ENCODE measurements at places on chromosomes 11 and 22.

GRCh38 chr11:47208628-47209027 is 6.1 kb upstream of the DDB2 start:
- DNase-seq = no peak

DNA sequence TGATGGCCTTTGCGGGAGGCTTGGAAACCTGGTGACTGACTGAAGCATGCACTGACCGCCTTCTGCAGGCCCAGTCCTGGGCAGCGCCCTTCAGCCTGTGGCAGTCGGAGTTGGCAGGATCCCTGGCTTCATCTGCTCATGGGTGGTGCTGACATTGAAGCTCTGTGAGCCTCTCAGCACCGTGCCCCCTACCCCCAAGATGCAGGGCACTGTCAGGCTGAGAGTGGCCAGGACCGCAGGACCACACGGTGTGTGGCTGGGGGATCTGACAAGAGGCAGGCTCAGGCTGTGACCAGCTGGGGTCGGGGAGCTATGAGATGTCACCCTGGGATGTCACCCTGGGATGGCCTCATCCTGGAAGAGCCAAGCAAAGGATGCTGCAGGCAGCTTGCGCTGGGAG is 32.7 kb downstream of the TBC1D22A start:
- DNase-seq = no peak

GRCh38 chr11:7536100-7536499 is 22.3 kb downstream of the PPFIBP2 start:
- no peak for DNase-seq

DNA sequence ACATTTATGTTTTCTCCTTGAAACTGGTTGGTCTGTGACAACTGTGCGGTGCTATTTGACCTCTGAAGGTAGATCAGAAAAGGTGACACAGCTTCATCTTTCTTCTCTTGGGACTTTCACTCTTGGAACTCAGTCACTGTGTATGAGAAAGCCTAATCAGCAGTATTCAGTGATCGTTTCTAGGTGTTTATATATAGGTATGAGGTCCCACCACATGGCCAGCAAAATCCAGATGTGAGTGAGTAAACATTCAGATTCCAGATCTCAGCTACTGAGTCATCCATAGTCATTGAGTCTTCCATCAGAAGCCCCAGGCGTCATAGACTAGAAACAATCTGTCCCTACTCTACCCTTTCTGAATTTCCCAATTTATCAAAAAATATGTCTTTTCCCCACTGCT is 117.3 kb upstream of the CTSC start:
- no peak for DNase-seq

DNA sequence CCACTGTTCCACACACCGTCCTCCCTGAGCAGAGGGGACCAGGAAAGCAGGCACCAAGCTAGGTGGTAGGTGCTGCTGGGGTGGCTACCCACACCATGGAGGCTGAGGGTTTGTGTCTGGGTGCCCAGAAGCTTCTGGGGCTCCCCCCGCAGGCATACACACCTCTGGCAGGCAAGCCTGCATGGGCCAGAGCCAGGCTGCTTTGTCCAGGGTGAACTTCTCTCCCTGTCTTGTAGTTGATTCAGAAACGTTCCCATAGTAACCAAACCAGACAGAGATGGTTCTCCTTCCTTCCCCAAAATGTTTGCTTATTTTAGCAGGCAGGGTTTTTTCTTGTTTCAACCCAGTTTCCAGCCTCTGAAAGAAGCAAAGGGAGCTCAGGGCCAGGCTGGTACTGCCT is 40.9 kb upstream of the SUSD2 start:
- no peak for DNase-seq

GRCh38 chr11:111798279-111798678 is 32.1 kb upstream of the PPP2R1B start:
- DNase-seq = no peak

DNA sequence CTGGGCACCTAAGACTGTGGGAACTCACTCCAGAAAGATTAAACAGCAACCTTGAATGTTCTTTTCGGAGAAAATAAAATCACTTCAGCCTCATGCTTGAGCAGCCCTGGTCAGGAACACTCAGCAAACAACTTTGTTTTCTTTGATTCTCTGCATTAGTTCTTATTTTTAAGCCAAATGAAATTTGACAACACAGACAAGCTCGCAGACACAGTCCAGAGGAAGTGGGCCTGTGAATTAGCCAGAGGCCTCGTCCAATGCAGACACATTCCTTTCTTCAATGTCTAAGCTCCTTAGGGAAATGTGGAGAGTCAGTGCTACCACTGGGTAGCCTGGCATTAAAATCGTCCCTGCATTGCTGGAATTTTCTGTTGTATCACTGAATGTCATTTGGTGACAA is 62.9 kb upstream of the CSNK2A3 start:
- no peak for DNase-seq

- no peak for DNase-seq
These were observed 51.0 kb upstream of the PICALM start for GRCh38 chr11:86119906-86120305.

- DNase-seq = no peak
These were observed 40.7 kb upstream of the TIMP3 start for GRCh38 chr22:32760815-32761214.

GRCh38 chr11:62443390-62444235 is 24.8 kb downstream of the SCGB1A1 start:
- DNase-seq = no peak

GRCh38 chr11:93493252-93493897 is 49.8 kb downstream of the SMCO4 start:
- no peak for DNase-seq

GRCh38 chr11:24496736-24497725 is at the start of gene LUZP2:
Gene LUZP2 (plus strand): TSS chr11:24497053.
- DNase-seq = no peak

- no peak for DNase-seq
These were observed 680.9 kb upstream of the ANO5 start for GRCh38 chr11:21511835-21512440.

DNA sequence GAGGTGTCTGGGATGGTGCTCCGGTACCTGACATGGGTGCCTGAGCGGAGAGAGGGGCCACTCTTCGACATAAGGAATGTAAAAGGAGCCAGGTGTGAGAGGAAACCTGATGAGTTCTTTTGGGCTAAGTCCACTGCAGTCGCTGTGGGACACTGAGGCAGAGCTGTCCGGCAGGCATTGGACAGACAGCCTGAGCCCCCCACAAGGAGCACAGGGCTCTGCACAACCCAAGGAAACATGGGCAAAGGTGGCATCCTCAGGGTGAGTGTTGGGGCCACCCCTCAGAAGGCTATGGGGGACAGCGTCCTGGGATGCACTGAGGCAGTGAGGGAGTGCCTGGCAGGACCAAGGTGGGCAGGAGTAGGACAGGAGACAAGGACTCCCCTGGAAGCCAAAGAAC is 57.7 kb upstream of the EMID1 start:
- DNase-seq = no peak

DNA sequence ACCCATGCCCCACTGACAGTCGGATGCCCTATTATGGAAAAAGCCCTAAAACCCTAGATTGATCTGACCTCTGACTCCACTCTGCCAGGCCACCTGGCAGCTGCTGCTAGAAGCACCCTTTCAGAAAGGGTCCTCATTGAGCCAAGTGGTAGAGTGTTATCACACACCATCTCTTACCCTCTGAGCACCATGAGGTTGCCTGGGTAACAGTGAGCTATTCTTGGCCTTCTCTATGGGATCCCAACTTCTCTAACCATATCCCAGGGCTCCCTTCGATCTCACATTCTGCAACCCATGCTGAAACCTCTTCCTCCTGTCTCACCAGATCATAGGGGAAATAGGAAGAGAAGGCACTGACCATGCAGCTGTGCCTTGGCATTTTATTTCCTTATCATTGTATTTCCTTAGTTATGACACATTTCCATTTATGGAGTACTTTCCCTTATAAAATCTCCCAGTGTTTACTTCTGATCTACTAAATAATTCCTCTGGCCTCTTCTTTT is 52.7 kb downstream of the MPPED2 start:
- no peak for DNase-seq

DNA sequence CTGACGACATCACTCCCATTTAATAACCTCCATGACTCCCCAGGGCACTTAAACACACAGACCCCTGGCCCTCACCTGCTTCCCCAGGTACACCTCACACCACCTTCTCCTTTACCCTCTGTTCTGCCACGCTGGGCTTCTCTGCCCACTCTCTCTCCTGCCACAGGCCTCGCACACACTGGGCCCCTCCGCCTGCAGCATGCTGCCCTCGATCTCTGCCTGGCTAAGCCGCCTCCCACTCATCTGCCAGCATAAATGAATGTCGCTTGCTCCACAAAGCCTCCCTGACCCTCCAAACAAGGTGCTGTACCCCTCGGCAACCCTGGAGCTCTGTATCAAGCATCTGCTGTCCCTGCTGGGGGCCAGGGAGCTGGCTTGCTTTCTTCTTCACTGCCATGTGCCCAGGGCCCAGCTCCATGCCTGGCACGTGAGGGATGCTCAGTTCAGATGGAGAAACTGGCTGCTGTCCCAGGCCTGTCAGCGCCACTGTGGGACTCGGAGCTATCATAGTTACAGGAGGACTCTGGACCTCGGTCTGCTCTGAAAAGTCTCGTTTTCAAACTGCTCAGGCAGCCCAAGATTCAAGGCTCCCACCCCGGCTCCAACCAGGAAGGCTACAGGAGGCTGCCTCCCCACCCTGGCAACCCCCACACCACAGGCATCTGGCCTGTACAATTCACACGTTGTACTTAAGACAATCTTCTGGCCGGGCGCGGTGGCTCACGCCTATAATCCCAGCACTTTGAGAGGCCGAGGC is 11.9 kb downstream of the TTLL1 start:
- DNase-seq = no peak

- no peak for DNase-seq
These were observed 183.9 kb downstream of the CEP164 start for GRCh38 chr11:117511483-117511930.

GRCh38 chr22:39645532-39645931 is 75.0 kb downstream of the CACNA1I start:
- no peak for DNase-seq

GRCh38 chr11:863910-864827 is 21.5 kb downstream of the TSPAN4 start:
- DNase-seq = no peak

DNA sequence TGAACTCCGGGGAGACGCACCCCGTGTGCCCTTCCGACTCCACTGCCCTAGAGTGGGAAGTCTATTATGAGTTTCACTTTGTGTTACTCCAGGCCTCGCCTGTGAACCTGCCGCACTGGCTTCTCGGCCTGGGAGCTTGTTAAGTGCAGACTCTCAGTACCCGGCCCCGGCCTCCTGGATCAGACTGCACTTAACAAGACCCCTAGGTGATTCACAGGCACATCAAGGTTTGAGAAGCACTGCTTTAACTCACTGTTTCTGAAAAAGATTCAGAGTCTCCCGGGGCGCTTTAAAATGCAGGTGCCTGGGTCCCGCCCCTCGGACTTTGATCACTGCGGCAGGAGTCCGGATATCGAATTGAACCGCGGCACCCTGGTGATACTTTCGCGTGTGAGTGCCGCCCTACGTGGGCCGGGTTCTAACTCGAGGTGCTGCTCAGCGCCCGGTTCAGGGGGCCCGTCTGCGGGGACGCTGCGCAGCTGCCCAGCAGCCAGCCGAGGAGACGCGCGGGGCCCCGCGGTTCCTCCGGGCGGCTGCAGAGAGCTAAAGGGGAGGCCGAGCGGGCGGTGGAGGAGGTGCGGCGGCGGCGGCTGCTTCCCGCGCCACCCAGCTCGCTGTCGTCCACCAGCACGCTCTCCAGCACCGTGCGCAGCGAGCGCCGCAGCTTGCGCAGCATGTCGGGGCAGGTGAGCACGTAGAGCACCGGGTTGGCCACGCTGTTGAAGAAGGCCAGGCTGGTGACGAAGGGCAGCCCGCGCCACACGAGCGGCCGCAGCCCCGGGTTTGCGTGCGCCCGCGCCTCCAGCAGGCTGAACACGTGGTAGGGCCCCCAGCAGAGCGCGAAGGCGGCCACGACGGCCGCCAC is 3.4 kb downstream of the PTGDR2 start:
- no peak for DNase-seq

DNA sequence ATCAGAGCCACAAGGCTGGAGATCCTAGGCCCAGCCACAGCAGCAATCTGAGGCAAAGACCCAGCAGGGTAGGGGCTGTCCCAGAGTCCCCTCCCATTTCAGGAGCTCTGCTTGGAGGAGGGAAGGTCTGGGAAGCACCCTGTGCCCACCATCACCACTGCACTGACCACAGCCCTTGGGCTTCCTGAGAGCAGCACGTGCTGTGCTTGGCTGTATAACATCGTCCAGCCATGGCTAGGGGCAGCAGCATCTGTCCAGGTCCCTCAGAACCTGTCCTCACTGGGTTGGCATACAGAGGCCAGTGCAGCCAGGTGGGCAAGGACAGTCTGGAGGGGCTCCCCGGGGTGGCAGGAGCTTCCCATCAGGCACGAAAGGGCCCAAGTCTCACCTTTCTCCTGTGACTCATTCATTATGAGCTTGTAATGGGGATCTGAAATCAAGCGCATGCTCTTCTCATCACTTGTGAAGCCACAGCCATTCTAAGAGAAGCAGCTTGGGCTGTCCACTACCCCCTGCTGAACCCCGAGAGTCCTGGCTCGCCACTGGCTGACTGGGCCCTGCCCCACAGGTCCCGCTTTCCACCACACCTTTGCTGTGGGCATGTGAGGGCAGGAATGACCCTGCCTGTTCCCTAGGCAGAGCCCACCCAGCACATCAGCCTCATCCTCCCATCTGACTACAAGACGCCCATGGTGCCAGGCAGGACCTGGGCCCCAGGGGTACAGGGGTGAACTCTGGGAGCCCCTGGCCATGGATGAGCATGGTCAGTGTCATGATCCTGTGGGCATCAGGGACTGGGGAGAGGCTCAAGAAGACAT is 83.3 kb downstream of the MED15 start:
- DNase-seq = no peak

DNA sequence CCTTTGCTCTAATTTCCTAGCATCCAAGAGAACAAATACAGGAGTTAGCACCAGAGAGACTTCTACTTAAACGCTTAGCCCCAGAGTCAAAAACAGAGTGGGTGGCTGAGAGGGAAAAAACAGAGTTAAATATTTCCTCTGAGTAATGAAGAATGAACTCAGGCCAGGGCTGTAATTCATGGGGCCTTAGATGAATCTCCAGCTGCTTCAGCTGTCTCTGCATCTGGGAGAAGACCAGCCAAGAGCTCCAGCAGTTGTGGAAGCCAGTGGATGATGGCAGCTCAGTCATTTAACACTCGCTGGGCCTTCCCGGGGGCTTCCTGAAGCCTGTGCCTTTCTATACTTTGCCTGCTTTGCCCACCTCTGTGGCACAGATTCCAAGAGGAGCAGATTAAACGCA is 5.7 kb upstream of the ADAMTS15 start:
- DNase-seq = no peak
